ENCODE measurements at places on chromosomes 5 and 9.

- no peak for DNase-seq
These were observed 426.1 kb upstream of the CTNND2 start for GRCh38 chr5:12330381-12330780.

DNA sequence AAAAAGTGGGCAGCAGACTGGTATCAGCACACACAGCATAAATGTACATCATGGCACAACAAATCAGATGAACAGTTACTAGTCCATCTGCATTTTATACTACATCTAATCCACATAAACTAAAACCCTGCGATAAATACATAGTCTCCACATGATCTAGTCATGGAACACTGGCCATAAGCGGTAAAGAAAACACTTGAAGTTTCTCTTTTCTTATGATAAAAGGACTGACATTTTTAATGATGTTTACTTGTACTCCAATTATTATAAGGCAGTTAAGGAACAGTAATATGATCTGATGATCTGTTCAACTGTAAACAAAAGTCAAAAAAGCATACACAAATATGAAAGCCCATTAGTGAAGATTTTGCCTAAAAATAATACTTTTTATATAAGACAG lies 112.5 kb downstream of the MPDZ start:
- no peak for DNase-seq

DNA sequence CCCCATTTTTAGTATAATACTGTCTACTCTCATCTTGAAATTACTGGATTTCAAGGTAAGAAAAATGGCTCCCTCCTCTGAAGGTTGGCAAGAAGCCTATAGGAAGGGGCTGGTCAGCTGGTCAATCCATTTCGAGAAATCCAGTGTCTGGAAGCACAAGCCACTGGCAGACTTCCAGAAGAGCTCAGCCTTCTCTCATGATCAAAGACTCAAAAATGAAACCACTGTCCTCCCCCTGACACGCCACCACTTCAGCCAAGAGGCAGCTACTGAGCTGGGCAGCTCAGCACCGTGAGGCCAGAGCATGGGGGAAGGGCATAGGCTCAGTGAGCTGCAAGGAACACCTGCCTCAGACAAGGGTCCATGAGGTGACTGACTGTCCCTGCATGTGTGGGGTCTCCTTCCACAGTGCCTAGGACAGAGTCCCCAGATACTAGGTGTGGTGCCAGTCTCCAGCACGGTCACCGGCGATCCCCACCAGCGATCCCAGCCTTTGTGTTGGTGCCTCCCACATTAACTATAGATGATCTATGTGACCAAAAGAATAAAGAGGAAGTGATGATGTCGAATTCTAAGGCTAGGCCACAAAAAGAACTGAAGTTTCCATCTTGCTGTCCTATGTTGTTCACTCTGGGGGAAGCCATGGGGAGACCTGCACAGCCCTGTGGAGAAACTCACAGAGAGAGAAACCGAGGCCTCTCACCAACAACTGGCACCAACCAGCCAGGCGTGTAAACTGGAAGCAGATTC lies 100.1 kb upstream of the LRRTM2 start:
- peak; percentile 31 for DNase-seq

DNA sequence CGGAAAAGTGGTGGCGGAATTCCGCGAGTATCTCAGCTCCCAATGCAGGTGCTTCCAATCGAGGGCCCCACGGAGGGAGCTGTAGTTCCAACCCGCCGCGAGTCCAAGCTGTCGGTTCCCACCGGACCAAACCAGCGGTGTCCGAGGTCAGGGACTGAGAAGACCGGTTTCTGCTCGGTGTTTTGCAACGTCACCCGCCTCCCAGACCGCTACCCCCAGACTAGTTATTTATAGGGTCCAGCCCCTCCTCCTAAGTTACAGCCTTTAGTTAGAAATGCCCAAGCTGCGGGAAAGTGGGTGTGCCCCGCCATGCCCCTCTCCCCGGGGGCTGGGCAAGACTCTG lies 677 bp upstream of the MYORG start:
- no peak for DNase-seq

DNA sequence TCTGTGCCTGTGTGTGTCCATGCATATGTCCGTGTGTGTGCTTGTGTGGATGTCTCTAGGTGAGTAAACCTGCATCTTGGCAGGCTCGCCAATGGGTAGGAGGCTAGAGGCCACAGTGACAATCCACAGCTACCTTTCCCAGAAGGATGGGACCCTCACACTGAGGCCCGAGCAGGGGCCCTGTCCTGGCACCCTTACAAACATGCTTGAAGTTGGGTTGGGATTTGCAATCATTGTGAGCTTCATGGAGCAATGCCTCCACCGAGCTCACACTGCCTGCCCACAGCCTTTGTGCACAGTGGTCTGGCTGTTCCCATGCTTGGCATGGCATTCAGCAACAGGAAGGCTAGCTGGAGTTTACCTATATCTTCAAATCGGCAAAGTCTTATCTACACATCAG lies 311.1 kb upstream of the IRX1 start:
- no peak for DNase-seq

GRCh38 chr5:143373076-143373475 lies 30.4 kb downstream of the NR3C1 start:
- no peak for DNase-seq

- peak; percentile 61 for DNase-seq
These were observed 273.9 kb upstream of the IRX2 start for GRCh38 chr5:3025392-3025791.

- no peak for DNase-seq
These were observed 147.8 kb downstream of the LIFR start for GRCh38 chr5:38408446-38409198.

GRCh38 chr5:50967563-50968355 lies 301.3 kb downstream of the PARP8 start:
- no peak for DNase-seq

DNA sequence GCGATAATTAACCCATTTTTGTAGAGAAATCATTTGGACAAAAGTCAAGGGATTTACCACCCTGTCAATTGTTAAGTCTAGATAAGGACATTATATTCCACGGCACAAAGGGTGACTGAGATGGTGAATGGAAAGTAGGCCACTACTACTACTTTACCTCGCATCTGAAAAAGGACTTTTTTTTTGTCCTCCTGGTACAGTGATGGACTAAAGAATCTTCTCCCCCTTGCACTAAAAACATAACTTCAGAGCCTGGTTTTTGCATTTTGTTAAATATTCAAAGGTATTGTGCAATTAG lies 147.5 kb downstream of the EBF1 start:
- no peak for DNase-seq
